BE2C (cell line): ENCODE measurements at places on chromosomes 7 and 10.

- DNase-seq, result no peak
Observed at GRCh38 chr7:2796358-2797352, 47.5 kb downstream of the GNA12 start.

- DNase-seq, result no peak
Observed at GRCh38 chr10:74063256-74063655, 65.3 kb downstream of the VCL start.

GRCh38 chr10:3342771-3343170 lies 170.2 kb upstream of the PITRM1 start:
- DNase-seq, result no peak

GRCh38 chr10:4825868-4826791 lies at the start of gene AKR1E2:
AKR1E2 (plus strand) TSS chr10:4826207; CDS start chr10:4826325, 118 bp downstream.
- peak; percentile 90 for DNase-seq

DNA sequence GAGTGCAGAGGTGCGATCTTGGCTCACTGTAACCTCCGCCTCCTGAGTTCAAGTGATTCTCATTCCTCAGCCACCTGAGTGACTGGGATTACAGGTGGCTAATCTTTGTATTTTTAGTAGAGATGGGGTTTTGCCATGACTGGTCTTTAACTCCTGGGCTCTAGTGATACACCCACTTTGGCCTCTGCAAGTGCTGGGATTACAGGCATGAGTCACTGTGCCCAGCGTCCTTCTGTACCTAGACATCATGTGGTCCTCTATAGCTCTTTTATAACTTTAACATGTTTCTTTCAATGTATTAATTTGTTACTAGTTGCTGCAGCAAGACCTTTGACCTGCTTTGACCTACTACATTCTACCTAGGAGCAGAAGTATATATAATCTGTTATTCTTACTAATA lies 38.7 kb upstream of the BICC1 start:
- no peak for DNase-seq

- DNase-seq, result no peak
Observed at GRCh38 chr7:81628951-81629350, 140.9 kb downstream of the HGF start.

DNA sequence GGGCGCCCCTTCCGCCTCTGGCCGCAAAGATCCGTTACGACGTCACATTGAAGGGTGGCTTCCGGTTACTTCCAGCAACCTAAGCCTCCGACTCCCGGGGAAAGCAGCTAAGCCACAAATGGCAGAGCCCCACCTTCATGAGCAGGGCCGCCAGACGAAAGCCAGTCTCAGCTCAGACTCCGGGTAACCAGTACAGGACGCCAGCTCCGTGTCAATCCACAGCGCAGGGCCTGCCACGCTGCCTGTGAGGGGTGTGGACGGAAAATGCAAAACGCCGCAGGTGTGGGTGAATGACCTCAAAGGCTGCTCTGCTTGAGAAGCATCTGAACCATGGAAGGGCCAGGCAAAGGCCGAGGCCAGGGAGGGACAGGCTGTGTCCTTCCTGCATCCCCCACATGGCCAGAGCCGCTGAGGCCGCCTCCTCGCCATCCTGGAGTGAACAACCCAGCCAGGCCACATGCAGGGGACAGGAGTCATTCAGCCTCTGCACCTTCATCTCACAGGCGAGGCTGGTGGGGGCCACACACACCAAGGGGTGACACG lies 53.5 kb upstream of the PPP2R2D start:
- peak; percentile 1 for DNase-seq

- no peak for DNase-seq
Observed at GRCh38 chr7:117011419-117012260, 58.3 kb downstream of the ST7 start.

DNA sequence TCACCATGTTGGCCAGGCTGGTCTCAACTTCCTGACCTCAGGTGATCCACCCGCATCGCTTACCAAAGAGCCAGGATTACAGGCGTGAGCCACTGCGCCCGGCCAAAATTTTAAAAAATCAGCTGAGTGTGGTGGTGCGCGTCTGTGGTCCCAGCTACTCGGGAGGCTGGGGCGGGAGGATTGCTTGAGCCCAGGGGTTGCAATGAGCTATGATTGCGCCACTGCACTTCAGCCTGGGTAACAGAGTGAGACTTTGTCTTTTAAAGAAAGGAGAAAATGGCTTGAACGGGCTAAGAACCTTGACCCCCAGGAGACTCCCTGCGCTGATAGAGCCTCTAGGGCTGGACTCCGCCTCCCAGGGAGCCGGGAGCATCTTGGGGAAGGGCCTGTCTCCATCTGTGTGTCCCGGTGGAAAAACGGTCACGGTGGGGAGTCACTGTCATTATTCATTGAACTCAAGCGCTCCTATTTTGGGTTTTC lies 760 bp upstream of the KCTD7 start:
- no peak for DNase-seq

DNA sequence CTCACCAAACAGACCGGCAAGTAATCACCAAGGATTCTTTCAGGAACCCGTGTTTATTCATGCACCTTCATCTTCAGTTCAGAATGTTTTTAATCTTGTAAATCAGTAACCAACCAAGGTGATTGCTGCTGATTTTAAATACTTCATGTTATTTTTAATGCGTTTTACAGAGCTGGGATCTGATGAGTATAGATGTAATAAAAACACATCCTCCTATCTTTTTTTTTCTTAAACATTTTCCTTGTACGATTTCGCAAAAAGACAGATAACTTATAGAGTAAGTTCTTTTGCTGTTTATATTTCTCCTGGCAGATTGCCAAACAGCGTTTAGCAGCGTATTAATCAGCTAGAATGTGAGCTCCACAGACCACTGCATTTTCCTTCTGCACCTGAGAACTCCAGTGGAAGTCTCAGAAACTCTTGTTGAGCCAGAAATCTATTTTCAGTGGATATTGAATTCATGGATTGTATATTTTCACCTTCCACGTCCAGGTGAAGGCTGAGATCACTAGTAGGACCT lies 397.8 kb upstream of the NRP1 start:
- no peak for DNase-seq

GRCh38 chr7:37411444-37412034 lies 37.1 kb downstream of the ELMO1 start:
- DNase-seq, result no peak

GRCh38 chr7:137930581-137930980 lies 71.3 kb downstream of the CREB3L2 start:
- DNase-seq, result no peak

- DNase-seq, result no peak
Observed at GRCh38 chr7:1232623-1233332, at the start of gene UNCX. UNCX (plus strand) TSS chr7:1232872; CDS start chr7:1233018, 146 bp downstream.

DNA sequence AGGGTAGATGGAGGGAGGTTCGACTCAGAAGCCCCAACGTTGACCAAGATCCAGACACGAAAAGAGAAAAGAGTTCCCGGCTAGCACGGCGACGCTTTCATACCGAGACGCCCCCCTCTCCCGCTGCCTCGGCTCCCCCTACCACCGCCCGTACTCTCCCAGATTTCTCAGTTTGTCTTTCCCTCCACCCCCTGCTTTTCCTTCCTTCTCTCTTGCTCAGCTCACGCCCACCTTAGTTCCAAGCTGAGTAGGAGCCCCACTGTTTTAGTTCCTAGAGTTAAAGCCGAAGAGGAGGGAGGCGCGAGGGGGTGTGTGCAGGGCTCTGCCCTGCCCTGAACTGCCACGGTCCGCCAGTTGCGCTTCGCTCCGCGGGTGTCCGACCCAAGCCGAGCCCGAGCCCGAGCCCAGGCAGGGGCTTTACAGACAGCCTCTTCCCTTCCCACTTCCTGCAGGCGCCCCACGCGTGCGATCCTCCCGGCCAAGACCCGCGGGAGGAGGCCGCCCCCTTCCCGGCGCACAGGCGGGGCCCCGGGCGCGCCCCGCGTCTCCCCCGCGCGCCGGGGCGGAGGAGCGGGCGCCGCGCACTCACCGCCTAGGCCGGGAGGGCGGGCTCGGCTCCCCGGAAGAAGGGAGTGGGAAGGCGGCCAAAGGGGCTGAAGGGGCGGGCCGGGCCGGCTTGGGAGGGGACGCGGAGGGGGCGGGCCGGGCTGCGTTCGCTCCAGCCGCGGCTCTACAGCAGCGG lies at the start of gene EPHB6:
Gene EPHB6, plus strand, starts transcription at position 705 of the 742 bp plus-strand sequence. CDS start 8,152 bp downstream, outside the sequence.
- DNase-seq, result peak; percentile 31

- DNase-seq, result peak; percentile 62
Observed at GRCh38 chr7:2399848-2400587, 3.4 kb upstream of the CHST12 start.

DNA sequence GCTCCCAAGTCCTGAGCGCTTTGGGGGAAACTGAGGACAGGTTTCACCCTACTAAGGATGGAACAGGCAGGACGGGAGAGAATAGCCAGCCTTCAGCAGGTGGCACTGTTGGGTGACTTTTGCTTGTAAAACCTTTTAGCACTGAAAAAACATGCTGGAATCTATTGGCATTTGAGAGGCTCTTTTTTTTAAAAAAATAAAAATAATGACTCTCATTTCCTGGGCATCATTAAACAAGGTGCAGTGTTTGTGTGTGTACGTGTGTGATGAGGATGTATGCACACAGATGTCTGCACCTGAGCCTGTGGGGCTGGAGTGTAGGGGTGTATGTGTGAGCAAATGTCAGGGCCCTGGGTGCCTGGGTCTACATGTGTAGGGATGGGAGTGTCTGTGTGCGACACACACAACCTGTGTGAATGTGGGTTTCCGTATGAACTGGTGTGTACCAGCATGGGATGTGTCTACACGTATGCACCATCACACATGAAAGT lies 177.9 kb downstream of the RPS24 start:
- DNase-seq, result peak; percentile 57

GRCh38 chr7:2667843-2668242 lies 20.2 kb upstream of the AMZ1 start:
- DNase-seq, result no peak

DNA sequence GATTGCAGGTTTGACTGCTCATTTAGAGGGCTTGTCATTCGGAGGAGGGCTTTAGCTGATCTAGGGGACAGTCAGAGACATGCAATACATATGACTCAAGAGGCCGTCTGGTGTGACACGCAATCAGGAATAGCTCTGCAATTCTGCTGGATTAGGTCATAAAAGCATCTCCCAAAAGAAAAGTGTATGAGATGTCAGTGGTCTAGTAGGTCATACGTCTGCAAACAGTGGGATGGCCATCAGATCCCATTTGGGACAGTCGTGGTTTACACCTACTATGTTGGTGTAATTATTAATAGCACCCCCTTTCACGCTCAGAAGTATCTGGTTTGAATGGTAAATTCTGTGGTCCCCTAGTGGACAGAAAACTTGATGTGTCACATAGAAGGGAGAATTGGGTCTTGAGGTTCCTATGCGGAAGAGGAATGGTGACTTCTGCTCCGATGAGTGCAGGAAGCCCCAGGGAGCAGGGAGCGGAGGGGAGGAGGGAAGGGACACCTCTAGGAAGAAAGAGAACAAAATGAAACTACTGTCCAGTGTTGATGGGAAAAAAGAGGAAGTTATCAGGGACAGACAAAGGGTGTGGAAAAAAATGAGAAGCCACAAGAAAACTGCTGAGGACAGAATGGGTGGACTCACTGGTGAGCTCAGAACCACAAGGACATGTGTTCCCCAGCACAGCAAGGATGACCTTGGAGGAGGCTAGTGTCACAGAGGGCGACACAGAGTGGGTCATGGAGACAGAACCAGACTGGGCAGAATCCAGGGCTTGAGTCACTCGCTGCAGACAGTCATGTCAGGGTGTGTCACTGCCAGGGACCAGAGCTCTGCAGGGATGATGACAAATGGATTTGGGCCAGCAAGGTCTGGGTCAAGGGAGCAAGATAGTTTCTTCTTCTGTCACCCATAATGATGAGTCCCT lies 59.9 kb downstream of the MAP3K8 start:
- no peak for DNase-seq

GRCh38 chr7:24894429-24895221 lies 85.4 kb downstream of the OSBPL3 start:
- DNase-seq, result peak; percentile 44

DNA sequence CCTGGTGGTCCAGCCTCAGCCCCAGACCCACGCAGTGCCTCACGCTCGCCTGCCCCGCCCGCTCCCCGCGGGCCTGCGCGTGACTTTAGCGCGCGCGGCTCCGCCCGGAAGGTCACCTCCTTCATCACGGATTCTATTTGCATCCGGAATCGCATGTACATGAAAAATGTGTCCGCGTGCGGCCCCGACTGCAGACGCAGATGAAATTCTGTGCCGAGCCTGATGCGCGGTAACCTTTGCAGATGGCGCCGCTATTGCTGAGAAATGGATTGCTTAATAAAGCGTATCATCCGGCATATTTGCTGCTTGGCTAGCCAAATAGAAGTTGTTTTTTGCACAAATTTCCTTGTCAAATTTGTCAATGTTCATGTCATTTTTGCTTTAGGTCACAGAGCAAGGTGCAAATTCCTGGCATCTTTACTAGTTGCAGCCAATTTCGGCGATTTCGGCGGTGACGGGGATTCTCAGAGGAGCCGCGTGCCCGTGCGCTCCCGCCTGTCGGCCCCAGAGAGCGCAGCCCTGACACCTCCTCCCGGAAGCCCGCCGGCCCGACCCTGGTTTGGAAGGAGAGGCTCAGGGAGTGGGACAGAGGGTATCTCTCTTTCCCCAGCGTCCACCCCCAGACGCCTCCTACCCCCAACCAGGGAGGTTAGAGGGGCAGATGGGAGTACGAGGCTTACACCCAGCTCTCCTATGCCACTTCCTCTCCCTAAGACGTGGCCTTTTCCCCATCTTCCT lies 85.9 kb upstream of the PAX2 start:
- no peak for DNase-seq

DNA sequence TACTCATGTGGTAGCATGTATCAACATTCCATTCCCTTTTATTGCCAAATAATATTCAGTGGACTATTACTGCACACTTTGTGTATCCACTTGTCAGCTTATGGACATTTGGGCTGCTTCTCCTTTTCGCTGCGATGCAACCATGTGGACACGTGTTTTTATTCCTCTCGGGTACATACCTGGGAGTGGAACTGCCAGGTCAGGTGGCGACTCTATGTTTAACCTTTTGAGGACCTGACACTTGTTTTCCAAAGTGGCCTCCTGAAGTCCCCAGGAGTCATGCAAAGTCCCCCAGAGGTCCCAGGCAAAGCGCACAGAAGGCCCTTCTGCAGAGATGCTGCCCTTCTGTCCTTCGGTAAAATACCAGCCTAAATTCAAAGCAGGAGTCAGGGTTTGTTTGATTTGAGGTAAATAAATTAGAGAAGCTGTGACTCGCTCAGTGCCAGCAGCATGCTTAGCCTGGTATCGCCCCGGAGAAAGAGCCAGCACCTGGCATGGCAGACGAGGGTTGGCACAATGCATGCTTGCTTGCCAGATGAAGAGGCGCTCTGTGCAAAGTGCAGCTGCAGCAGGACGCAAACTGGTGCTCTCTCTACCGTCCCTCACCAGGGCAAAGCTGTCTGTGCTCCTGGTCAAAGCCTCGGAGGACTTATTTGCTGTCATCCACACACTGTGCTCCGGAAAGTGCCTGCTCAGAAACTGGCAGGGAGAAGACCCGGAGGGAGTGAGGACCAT lies 37.8 kb downstream of the HIPK2 start:
- no peak for DNase-seq

DNA sequence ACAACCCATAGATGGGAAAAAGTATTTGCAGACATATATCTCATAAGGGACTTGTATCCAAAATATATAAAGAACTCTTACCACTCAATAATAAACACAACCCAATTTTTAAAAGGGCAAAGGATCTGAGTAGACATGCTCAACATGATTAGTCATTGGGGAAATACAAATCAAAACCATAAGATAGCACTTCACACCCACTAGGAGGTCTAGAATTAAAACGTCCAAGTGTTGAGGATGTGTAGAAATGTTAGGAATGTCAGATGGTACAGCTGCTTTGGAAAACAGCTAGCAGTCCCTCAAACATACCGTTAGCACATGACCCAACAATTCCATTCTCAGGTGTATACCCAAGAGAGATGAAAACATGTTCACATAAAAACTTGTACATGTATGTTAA lies 8.3 kb downstream of the PSTK start:
- no peak for DNase-seq

GRCh38 chr10:19041171-19041570 lies 7.4 kb upstream of the MALRD1 start:
- no peak for DNase-seq

- DNase-seq, result no peak
Observed at GRCh38 chr10:93437086-93437945, 44.8 kb downstream of the MYOF start.
